ENCODE measurements at places on chromosomes 2 and 18. TPM values are rescaled to one million over a fixed set of nuclear protein-coding genes. Genes with fewer than 3 reads are reported as not detected.
A peak's percentile ranks its signal among the peaks of the same experiment; 100 is the strongest.

TTN gene
- total RNA-seq: 5,137 TPM

PCARE gene
- 3.3 TPM for total RNA-seq

REG1B gene
- total RNA-seq: not detected

TSGA10 gene
- 2.9 TPM for total RNA-seq

CCDC141 gene
- 39.1 TPM for total RNA-seq

PDIA6 gene
- total RNA-seq: 162 TPM

SAG gene
- total RNA-seq: not detected

CCDC150 gene
- 2.4 TPM for total RNA-seq

DSEL gene
- 23.4 TPM for total RNA-seq

CABYR gene
- 0.41 TPM for total RNA-seq

DNA sequence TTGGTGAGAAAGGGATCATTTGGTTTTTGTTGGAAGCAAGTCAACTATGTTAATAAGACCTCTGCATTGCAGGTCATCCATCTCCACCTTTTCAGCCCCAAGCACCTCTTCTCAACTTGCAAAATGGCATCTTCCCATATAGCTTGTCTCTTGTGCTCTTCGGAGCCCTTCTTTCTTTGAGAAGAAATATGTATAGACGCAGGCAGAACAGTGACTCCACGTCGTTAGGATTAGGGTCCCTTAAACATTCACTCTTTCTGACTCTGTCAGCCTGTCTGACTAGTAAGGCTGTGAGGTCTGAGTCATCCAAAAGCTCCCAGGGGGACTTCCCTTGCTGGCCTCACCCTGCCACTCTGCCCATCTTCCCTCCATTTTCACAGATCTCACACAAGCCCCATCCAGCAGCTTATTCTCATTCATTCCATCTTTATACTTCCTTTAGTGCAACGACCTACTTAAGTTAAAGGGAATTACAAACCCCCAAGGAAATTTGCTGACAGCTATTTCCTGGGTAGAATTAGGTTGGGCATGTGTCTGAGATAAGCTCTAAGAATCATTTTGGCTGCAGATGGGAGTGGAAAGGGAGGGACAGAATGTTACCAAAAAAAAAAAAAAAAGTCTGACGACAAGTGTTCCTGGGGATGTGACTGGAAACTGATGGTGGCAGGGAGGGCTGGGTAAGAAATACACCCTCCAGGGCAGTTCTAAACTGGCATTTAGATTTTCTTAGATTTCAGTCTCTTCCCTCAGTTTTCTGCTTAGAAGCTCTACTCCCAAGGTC, 37.7 kb upstream of the MEX3C start:
- no peak for DNase-seq

- DNase-seq: no peak
These were observed 382.1 kb downstream of the NRXN1 start for GRCh38 chr2:50649626-50650402.

DNA sequence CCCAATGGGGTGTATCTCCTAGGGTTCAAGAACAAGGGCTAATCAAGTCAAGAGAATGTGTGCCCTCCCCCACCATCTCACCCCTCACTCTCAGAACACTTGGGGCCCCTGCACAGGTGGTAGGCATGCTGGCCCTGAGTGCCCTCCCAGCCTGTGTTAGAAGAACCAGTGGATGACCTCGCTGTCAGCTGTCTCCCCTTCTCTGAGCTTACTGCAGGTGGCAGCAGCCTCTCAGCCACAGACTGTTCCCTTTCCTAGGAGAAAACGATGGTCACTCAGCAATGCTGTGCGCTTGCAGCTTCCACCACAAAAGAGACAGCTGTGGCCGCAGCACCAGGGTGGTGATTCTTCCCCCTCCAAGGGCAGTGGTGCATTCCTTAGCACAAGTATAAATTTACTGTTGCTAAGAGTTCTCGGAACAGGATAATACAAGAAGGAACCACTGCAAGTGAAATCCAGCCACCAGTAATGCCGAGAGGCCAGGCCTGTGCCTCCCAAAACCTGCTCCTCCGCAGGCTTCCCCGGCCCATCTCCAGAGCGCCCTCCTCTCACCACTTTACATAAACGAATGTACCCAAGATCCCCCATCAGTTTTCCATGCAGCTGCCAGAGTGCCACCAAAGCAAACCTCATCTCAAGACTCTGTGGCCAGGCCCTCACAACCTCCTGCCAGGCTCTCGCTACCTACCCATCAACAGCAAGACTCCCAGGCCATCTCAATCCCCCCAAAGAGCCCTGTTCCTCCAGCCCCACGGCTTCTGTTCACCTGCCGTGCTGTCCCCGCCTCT, 935 bp upstream of the RAMP1 start:
- peak; percentile 88 for DNase-seq

- DNase-seq: no peak
These were observed 91.0 kb upstream of the MSH2 start for GRCh38 chr2:47311764-47312490.

DNA sequence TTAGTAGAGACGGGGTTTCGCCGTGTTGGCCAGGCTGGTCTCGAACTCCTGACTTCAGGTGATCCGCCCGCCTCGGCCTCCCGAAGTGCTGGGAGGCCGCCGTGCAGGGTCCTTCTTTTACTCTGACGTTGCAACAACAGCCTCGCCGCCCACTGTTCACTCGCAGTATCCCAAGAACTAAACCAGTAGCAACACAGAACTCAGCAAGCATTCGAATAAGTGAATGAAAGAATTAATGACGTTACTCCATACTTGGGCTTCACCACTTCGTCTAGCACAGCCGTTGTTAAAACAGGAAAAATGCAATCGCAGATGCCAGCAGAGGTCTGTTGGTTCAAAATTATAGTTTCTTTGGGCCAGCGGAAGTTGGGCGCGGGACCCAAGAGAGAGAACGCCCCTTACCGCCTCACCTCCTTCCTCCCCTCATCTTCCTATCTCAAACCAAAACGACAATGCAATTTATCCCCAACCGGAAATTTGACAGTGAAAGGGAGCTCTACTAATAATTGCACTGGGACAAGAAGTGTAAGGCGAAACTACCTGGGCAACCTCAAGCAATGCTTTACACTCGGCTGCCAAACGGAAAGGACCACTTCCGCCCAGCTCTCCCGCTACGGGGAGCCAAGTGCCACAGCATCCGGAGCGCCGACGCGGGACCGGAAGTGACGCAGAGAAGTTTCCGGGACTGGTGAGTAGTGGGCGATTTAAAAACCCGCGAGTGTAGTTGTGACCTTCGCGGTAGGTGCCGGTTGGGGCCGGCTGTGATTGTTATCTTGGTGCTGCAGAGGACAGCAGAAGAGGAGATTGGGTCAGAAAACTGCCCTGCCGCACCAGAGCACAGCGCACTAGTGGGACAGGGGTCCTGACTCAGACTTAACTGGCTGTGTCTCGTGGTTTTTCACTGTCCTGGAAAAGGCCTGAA, at the start of the genes NIF3L1 and PPIL3:
Gene NIF3L1, plus strand, starts transcription at position 668 of the 922 bp plus-strand sequence. CDS start 2,573 bp downstream, outside the sequence.
Gene PPIL3, minus strand, starts transcription at position 374 of the 922 bp plus-strand sequence. CDS start 1,462 bp downstream, outside the sequence.
- DNase-seq: peak; percentile 99

DNA sequence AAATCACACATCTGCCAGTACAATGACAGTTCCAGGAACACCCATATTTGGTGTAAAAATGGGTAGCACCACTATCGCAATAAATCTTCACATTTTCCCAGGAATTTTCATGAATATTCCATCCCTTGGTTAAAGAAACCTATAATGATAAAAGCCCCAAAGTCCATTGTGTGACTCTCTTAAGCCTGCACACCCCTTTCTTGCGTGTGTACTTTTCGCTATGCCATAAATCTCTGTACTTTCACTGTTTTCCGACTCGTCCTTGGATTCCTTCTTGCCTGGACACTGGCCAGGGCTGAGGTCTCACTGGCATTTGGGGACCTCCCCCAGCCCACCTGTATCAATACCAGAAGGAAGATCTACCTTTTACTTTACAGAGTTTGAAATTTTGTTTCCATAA, 172.3 kb downstream of the RNF152 start:
- DNase-seq: no peak

DNA sequence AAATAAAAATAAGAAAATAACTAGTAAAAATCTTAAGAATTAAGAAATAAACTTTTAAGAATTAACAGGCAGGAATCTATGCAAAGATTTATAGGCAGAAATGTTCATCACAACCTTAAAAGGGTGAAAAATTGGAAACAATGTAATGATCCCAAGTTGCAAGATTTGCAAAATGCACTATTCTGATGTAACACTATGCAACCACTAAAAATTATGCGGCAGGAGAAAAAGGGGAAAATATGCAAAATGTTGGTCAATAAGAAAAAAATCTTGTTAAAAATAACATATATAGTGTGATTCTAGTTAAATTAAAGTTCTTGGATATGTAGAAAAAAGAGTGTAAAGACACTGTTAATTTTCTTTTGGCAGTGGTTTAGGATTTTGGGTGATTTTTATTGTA, 132.8 kb downstream of the UPP2 start:
- no peak for DNase-seq

GRCh38 chr18:402129-402528, 98.4 kb downstream of the COLEC12 start:
- DNase-seq: no peak

DNA sequence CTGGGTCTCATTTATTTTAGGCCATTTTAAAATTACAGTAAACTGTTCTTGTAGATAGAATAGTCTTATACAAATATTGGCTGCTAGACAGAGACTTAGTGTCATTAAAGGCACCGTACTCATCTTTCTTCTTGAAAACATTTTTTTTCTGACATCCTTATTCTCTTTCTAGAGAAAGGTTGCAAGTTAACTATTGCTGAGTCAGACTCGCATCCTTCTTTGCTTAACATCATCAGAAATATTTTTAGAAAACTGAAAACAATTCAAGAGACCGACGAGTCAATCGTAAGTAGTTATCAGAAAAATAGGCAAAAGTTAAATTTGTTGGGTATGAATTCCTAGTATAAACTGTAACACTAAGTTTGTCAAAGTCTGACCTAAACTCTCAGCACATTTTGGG, 72.2 kb downstream of the HNMT start:
- DNase-seq: no peak

GRCh38 chr18:36141576-36141975, 11.9 kb downstream of the ELP2 start:
- DNase-seq: no peak

GRCh38 chr18:48075707-48076093, 145.2 kb upstream of the SMAD2 start:
- DNase-seq: peak; percentile 43

GRCh38 chr2:201185863-201186262, 2.9 kb downstream of the CASP10 start:
- DNase-seq: no peak

DNA sequence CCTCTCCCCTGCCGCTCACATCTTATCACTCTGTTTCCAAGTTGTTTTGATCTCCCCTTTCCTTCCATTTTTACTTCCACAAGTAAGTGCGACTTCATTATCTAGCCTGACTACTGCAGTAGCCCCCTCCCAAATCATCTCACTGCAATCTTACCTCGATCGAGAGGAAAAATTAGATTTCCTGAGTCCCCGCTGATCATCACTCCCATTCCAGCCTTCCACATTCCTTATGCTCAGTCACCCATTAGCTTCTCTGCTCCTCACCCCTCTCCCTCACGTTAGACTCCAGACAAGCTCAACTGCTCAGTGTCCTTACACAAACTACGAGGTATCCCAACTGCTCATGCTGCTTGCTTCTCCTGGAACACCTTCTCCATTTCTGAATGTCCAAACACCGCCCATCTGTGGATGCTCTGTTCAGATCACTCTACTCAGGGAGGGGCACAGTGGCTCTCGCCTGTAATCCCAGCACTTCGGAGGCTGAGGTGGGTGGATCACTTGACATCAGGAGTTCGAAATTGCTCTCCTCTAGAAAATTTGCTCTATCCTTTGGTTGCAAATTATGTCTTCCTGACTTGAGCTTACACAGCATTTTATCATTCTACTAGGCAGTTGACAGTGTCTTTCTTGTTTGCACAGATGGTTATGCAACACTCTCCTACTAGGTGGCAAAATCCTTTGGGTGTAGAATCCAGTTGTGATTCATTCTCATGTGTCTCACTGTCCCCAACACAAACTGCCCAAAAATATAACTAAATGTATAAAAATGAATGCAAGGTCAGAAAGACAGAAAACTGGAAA, 96.5 kb downstream of the INO80D start:
- no peak for DNase-seq

DNA sequence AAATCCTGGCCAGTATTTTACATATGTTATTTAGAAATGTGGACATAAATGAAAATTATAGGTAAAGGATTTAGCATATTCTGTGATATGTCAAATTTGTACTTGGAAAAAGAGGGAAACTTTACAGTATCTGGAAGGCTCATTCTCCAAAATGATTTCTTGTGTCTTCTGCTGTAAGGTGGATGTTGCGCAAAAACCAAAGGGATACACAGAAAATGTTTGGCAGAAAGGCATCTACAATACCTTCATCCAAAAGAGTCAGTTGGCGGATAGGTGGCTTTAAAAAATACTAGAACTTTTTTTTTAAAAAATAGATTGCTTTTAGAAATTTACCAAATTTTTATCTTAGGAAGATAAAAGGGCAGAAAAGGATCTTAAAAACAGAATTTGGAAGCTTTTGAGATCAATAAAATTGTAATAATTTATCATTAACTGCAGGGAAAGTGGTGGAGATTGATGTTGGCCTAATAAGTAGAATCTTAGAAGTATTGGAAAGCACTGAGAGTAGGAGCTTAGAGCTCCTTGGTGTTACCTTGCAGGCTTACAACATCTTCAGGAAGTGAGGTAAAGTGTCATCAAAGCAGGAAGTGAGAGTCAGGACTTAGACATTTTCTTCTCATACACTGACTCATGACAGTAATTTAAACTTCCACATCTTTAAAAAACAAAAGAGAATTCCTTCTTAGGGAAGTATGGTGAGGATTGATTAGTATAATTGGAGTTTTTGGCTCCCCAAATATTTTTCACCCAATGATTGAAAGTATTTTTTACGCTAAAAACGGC, 2.1 kb downstream of the NABP1 start:
- DNase-seq: no peak

GRCh38 chr2:1571477-1572417, 158.5 kb downstream of the TPO start:
- no peak for DNase-seq

DNA sequence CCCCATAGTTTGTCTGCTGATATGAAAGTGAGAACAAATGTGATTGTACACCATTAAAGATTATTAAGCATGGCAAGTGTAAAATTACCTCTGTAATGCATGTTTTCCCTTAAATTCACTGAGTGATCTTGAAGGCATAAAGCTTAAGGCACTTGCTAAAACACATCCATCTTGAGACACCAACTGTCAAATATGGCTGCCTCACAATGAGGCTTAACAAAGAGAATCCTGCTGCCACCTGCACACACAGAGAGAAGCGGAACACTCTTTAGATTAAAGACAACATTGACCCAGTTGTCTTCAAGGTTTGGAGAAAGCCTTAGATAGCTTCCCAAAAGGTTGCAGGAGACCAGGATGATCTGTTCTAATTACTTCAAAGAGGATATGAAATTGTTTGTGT, 803.6 kb upstream of the GYPC start:
- DNase-seq: no peak

- no peak for DNase-seq
These were observed 9.4 kb upstream of the GPR55 start for GRCh38 chr2:230934231-230935129.

DNA sequence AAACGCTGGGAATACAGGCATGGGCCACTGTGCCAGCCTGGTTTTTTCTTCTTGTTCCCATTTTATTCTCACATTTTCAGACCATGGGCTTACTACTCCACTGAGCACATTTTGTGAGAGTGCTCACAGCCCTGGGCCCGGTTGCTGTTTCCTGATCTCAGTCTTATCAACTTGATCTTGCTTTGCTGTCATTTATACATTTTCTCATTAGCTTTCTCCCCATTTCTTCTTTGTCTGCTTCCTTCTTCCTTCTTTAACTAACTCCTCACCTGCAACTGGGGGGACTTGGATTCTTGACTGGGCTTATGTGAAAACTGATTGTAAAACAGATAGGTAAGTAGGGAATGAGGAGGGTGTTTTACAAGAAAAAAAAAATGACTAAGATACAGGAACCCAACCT, 117.3 kb downstream of the PLB1 start:
- no peak for DNase-seq
